CD4-positive, alpha-beta memory T cell (primary cell): ENCODE measurements at places on chromosomes 3 and 15. TPM values are rescaled to one million over a fixed set of nuclear protein-coding genes. Genes with fewer than 3 reads are reported as not detected.

GRCh38 chr3:52866427-52866826, 30.9 kb downstream of the STIMATE start:
- DNase-seq, result no peak

Gene CIP2A
- 1.9 TPM for polyA plus RNA-seq

- DNase-seq, result no peak
These were observed 70.4 kb downstream of the UMPS start for GRCh38 chr3:124800511-124801258.

DNA sequence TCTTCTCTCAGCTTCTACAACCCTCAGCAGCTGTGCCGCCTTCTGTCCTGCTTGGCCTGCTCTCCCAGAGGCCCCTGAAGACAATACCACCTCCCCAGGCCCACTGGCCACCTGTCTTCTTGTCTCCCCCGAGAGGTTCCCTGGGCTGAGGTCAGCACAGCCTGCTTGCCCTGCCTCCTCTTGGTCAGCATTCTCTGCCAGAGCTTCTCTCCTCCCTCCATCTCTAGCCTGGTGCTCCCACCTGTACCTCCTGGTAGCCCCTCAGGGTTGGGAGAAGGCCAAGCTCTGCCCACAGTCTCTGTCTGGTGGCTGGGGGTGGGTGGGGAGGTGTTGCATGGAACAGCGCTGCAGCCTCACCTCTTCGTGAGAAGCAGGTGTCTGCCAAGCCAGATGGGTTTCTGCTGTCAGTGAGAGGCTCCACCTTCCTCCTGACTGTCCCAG, 5.6 kb upstream of the ISLR start:
- no peak for DNase-seq

- no peak for DNase-seq
These were observed 104.2 kb upstream of the CLSTN2 start for GRCh38 chr3:139830817-139831216.

Gene ZNF80
- 0.34 TPM for polyA plus RNA-seq

DNA sequence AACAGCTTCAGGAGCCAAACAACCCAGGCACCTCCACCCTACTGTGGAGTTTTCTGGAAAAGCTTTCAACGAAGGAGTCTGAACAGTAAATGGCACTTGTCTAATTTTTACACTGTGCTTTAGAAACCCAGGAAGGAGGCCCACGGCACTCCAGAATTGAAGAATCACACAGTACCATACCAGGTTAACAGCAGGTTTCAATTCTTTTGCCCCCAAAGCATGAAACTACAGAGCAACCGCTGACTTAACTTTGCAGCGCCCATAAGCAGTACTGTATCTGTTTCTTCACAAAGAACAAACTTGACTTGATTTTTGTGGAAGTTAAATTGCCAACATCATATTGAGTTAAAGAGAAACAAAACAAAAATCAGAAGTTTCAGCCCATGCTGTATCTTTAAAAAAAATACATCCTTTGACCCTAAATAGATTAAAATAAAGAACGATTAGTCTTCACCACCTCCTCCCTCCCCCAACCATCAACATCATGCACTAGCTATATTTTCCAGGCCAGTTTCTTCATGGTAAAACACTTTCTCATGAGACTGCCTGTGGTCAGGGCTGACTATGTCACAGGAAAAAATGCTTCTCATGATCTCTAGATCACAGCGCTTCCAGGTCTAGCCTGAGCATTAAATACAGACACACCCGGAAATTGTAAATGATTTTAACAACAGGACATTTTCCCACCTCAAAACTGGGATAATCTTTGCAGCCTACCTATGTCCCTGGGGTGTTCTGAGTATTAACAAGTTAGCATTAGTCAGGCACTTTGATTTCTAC, 456.3 kb downstream of the FOXP1 start:
- peak; percentile 52 for DNase-seq

DNA sequence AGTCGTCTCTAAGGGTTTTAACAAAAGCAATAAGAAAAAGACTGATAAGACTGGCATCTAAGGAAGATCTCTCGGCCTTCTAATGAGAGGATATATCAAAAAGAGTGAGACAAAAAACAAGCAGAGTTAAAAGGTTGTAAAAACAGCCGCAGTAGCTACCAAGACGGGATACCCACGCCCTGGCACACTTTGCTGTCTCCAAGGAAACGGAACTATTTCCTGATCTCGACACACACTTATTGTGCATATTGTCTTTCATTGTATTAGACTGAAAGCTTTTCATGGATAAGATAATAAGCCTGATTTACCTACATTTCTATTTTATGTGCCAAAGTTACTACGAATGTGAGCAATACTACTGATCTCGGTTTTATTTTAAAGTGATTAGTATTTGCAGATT, 161.5 kb upstream of the MCTP2 start:
- DNase-seq, result no peak

DNA sequence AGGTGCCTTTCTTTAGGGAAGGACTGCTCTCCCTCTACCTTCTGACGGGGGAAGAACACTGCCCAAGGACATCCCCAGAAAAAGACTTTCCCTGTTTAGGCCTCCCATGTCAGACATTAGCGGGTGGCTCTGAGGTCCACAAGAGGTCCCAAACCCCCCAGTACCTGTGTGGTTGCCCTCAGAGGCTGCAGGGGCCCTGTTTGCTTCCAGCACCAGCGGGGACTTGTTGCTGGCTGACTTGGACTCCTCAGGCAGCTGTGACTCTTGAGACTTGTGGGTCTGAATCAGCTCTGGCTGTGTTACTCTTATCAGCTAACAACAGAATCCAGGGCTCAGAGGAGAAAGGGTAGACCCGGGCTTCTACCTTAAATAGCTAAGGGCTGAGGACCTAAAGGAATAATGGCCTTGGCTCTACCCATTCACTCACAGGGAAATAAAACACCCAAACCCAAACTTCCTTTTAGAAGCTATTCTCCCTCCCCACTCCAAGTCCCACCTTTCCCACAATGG, 39.2 kb downstream of the SEMA3G start:
- DNase-seq, result no peak

- DNase-seq, result no peak
These were observed 22.2 kb downstream of the UACA start for GRCh38 chr15:70741107-70741531.

GRCh38 chr3:27728195-27729087, 6.3 kb upstream of the EOMES start:
- DNase-seq, result no peak

Gene LSAMP
- polyA plus RNA-seq, result not detected

GRCh38 chr3:52298149-52299098, 10.8 kb downstream of the GLYCTK start:
- no peak for DNase-seq

DNA sequence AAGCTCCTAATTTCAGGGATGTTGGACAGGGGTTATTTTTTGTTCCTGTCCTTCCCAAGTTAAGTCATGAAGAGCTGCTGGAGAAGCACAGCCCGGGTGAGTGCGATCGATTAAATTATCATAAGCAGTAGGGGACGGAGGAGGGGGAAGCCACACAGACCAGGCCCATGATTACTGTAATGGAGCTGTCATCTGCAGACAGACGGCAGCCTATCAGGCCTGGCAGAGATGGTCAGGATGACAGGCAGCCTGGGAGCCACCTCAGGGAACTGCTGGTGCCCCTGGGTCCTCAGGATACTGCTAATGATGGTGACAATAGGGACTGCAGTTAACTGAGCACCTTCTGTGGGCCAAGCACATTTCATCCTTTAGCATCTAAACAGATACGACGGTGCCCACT, 147.7 kb downstream of the RAB11A start:
- DNase-seq, result no peak

GRCh38 chr15:34853001-34853758, 57.8 kb upstream of the ACTC1 start:
- DNase-seq, result no peak

Gene CHRNA3
- polyA plus RNA-seq, result not detected

Gene PLA2G4D
- not detected for polyA plus RNA-seq

Gene IL20RB
- polyA plus RNA-seq, result not detected

DNA sequence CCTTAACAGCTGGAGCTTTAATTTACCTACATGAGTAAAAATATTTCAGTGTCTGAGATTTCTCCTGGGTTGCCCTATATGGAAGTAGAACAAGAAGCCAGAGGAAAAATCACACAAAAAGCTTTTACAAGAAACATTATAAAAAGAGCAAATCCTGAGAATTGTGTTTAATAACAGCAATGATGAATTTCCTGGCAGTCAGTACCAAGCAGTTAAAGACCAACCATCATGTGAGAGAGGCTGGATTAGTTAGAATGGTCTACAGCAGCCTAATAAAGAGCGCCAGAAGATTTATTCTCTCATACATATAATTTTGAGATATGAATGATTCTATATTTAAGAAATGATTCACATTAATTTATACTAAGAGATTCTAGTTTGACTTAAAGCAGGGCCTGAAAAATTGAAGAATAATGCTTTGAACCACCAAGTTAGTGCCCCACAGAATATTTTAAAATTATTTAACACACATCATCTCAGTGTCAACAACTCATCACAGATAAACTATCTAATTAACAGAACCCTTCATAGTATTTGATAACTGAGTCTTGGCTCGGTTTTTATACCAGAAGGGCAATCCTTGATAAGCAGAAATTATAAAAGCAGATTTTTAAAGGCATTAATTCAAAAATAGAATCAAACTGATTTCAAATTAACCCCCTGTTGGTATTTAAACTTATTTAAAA, 59.9 kb upstream of the DPH6 start:
- no peak for DNase-seq

DNA sequence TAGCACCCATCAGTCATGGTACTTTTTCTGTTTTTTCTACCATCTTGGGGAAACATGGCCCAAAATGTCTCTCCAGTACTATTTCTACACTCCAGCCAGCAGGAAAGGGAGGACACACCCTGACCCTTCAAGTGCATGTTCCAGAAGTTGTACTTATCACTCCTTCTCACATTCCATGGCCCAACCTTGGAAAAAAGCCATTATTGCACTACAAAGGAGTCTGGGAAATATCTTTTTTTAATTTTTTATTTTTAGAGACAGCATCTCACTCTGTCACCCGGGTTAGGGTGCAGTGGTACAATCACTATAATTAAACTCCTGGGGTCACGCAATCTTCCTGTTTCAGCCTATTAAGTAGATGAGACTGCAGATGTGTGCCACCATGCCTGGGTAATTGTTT, 100.0 kb upstream of the PPP2R3A start:
- no peak for DNase-seq

DNA sequence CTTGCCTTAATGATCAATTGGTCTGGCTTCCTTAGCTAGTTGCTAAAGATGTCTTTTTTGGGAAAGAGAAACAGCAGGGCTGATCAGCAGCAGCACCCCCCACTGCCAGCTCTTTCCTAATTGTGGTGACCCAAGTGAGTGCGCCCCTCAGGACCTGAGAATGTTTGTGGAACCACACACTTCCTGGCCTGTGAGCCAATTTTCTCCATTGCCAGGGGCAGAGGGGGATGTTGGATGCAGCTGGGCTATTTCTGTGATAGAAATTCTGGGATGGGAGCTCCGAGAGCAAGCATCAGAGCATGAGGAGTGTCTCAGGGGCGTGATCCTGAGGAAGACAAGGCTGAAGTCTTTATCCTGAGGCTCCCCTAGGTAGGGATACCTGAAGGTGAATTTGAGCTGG, 66.6 kb downstream of the CLDN11 start:
- DNase-seq, result no peak

DNA sequence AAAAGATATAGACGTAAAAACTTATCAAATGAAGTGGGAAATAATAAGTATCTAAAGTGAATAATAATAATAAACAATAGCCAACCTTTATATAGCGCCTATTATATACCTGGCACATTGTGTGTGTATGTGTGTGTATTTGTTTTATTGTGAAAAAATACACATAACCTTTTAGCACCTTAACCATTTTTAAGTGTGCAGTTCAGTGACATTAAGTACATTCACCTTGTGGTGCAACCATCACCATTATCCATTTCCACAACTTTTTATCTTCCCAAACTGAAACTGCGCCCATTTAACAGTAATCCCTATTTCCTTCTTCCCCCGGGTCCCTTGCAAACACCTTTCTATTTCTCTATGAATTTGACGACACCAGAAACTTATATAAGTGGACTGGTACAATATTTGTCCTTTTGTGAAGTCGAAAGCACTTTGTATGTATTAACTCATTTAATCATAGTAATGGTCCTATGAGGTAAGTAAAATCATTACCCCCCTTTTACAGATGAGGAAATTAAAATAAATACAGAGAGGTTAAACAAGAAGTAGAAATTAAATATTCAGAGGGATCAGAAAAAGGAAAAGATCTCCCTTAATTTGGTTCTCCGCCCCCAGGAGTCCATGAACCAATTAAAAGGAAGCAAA, 33.5 kb downstream of the GJD2 start:
- no peak for DNase-seq

GRCh38 chr3:119084371-119085069, 49.9 kb upstream of the IGSF11 start:
- DNase-seq, result no peak

Gene PLSCR2
- polyA plus RNA-seq, result not detected

Gene IL17RE
- polyA plus RNA-seq, result 0.65 TPM

DNA sequence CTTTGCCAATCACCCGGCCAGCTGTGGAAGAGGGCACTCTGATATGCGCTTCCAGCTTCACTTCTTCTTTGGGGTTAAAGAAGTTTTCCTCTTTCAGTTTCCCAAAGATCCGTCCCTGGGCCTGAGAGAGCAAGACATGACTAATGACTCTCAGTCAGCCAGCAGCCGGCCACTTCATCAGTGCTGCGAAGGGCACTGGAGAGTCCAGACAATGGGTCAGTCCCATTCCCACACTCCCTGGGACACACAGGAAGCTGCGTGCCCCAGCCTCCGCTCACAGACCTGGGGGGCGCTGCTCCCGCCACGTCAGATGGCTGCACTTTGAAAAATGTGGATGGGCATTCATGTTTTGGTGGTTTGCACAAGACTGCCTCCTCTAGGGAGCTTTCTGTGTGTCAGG, 63.3 kb downstream of the SENP2 start:
- DNase-seq, result no peak

DNA sequence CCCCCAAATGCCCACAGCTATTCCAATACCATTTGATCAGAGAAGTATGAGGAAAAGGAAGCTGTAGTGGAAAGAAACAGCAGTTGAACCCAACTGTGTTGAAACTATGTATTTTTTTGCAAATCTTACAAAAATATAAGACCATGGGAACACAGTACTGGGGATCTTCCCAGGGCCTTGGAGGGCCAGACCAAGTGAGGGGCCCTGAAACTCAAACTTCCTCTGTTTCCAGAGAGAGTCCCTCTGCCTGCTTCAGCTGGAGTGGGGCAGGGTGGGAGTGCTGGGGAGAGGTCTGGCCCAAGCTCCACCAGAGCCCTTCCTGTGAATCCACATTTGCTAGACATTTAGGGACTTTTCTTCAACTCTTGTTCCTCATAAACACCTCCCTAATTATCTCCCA, 263.9 kb downstream of the CHST2 start:
- no peak for DNase-seq

Gene CFAP100
- polyA plus RNA-seq, result not detected

DNA sequence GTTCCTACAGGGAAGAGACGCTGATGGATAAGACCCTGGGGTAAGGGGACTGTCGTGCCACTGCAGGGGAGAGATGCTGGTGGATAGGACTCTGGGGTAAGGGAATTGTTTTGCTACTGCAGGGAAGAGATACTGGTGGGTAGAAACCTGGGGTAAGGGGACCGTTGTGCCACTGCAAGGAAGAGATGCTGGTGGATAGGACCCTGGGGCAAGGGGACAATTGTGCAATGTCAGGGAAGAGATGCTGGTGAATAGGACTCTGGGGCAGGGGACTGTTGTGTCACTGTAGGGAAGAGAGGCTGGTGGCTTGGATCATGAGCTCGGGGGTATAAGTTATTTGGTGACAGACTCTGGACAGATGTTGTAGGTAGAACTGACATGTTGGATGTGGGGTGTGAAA, 37.6 kb downstream of the WNT7A start:
- no peak for DNase-seq

- no peak for DNase-seq
These were observed 32.0 kb upstream of the STXBP5L start for GRCh38 chr3:120875989-120876388.

Gene CCR2
- polyA plus RNA-seq, result 64.7 TPM

Gene IQCF5
- polyA plus RNA-seq, result not detected
